T-helper 1 cell (primary cell): ENCODE measurements at places on chromosomes 12 and 14.

- DNase-seq: no peak
Measured at GRCh38 chr12:58969237-58969636, 48.9 kb upstream of the LRIG3 start.

GRCh38 chr12:51373187-51373586 lies 18.0 kb downstream of the GALNT6 start:
- DNase-seq: no peak

GRCh38 chr12:116544656-116545055 lies 14.5 kb upstream of the MAP1LC3B2 start:
- no peak for DNase-seq

DNA sequence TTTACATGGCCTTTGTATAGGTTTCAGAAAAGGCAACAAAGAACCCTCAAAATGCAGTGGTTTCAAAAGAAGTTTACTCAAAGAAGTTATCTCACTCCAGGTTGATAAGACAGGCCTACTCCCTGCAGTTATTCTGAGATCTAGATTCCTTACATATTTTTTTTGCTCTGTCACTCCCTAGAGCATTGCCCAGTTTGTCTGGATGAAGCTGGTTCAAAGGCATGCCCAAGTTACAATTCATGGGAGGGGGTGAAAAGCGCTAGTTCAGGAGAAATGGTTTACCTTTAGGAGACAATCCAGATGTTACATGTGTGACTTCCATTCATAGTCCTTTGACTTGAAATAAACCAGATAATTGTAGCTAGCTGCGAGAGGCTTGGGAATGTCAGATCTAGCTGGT lies 115.0 kb downstream of the TPH2 start:
- no peak for DNase-seq

DNA sequence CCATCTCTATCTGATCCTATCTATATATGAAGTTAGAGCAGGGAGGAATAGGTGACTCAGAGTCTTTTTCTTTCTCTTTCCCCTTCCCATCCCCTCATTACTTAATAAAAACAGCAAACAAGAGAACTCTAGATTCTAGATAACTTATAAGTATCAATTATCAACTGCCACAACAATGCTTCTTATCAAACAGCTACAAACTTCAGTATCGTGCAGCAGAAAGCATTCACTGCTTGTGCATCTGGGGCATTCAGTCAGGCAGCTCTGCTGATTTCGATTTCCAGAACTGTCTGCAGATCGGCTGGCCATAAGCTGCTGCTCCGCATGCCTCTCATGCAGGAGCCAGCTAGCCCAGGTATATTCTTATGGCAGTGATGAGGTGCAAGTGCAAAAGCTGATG lies 19.4 kb downstream of the A2ML1 start:
- DNase-seq: no peak

DNA sequence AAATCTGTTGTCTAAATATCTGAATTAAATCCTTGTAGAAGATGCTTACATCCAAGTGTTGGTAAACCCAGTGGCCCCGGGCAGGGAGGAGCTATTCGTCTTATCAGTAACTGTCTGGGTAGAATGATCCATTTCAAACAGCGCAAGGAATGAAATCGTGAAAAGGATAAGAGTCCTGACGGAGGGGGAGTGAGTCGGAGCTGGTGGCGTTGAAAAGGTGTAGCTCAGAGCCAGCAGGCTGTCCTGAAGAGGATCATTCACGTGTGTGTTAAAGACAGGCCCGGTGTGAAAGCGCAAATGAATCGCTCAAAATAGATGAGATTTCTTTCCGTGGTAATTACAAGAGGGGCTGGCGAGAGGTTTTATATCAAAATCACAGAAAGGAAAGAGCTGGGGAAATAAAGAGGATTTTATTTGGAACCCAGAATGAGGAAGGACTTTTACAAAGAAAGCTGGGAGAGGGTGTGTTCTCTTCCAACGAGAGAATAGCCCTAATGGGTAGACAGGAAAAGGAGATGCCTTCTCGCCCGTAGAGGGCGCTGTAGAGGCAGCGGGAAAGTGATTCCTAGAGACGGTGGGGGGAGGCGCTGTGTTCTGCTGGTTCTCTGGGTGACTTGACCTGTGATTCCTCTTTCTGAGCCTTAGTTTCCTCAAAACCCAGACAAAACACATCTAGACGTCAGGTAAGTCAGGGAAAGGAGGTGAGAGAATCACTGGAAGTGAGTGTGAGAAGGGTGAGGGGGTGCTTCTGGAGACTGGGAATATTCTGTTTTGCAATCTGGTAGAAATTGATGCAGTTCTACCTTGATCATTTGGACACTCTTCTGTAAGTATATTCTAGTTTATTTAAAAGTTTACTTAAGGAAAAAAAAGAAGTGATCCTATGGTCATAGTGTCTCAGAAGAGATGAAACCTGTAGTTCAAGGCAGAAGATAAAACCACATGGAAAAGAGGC lies 39.3 kb downstream of the SRRM4 start:
- peak; percentile 1 for DNase-seq

GRCh38 chr12:121781998-121782979 lies 11.2 kb downstream of the RHOF start:
- DNase-seq: no peak

GRCh38 chr12:71686658-71687025 lies 760 bp downstream of the TMEM19 start:
- DNase-seq: no peak

GRCh38 chr14:53062856-53063255 lies 90.3 kb downstream of the DDHD1 start:
- no peak for DNase-seq

DNA sequence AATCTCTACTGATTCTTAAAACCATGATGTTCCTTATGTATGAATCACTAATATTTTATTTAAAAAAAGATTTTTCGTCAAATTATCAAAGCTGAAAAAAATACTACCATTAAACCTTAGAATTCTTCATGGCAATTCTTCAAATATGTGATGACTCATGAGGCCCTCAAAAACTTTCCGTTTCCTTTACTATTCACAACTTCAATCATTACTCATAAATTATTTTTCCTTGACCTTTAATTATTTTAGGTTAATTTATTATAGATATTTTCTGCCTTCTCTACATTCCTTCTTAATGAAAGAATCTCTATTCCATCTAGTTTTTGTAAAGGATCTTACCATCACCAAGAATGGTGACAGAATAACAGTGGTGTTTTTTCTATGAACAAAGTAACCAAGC lies 162.1 kb upstream of the SOX5 start:
- no peak for DNase-seq

DNA sequence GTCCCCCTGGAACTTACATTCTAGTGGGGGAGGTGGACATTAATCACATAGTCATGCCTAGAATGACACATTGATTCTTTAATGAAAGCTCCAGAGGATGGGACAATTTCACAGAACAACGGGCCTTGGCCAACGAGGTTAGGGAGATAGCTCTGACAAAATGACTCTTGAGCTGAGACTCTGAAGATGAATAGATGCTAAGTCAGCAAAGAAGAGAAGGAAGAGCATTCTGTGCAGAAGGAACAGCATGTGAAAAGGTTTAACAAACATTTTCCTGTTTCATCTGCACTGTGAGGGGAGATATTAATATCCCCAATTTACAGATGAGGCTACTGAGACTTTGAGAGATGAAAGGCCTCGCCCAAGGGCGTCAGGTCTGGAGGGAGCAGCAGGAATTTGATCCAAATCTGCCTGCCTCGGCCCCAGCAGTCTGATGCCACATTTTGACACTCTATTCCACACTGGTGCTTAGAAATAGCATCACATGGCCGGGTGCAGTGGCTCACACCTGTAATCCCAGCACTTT lies 193.6 kb downstream of the RBM19 start:
- no peak for DNase-seq

DNA sequence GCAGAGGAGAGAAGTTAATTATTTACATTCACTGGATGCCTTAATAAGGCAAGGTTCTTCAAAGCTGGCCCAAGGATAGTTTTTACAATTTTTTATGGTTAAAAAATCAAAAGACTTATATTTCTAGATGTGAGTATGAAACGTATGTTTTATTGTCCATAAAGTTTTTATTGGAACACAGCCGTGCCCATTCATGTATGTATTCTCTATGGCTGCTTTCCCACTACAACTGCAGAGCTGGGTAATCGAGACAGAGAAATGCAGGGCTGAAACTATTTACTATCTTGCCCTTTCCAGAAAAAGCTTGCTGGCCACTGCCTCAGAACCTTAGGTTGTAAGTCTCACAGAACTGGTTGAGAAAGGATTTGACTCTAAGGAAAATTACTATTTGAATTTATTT lies 16.4 kb downstream of the JKAMP start:
- DNase-seq: no peak

GRCh38 chr14:52312931-52313355 lies 1.2 kb upstream of the PTGER2 start:
- no peak for DNase-seq

- no peak for DNase-seq
Measured at GRCh38 chr14:24074625-24075484, 3.5 kb downstream of the CPNE6 start.

DNA sequence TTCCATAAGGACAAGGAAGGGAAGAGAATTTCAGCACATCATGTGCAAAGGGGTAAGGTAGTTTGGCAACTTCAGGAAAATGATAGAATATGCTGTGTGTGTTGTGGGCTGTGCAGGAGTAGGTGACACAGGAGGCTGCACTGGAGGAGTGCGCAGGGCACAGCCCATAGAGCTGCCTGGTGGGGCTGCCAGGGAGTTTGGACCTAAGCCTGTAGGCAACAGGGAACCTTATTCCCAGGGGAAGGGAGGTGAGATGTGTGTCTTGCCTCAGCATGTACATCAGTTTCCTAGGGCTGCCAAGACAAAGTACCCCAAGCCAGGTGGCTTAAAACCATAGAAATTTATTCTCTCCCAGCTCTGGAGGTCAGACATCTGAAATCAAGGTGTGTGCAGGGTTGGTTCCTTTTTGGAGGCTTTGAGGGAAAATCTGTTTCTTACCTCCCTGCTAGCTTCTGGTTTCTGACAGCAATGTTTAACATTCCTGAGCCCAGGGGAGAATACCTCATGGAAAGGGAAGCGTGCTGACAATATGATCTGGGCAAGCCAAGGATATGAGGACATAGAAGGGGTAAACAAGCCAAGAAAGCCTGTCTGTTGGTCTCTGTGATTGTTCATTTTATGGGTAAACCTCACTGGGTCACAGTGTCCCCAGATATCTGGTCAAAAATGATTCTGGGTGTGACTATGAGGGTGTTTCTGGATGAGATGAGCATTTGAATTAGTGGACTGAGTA lies 174.0 kb upstream of the NTF3 start:
- no peak for DNase-seq

DNA sequence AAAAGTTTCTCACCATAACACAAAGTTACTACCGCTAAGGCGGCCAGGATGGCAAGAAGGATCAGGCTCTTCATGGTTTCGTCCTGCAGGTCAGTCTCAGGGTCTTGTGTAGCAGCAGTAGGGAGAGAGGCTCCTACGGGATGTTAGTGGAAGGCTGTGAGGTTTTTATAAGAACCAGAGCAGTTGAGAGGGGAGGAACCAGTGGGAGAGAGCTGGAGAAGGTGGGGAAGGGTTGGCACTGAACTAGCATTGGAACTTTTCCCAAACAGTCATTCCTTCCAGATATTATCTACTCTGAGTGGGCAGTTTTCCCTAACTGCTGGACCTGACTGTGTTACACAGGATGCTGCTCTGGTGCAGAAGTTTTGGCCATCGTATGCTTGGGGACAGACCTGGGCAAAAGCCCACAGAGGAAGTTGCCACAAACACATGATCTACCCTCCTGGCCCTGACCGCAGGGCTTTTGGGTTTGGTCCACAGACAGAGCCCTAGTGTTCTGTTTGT lies at the start of gene MGP:
Gene MGP, minus strand, starts transcription at position 137 of the 504 bp plus-strand sequence. Its CDS starts 63 bp downstream, at position 74.
- DNase-seq: no peak

- DNase-seq: peak; percentile 70
Measured at GRCh38 chr12:112988224-112988623, 9.9 kb downstream of the OAS2 start.

DNA sequence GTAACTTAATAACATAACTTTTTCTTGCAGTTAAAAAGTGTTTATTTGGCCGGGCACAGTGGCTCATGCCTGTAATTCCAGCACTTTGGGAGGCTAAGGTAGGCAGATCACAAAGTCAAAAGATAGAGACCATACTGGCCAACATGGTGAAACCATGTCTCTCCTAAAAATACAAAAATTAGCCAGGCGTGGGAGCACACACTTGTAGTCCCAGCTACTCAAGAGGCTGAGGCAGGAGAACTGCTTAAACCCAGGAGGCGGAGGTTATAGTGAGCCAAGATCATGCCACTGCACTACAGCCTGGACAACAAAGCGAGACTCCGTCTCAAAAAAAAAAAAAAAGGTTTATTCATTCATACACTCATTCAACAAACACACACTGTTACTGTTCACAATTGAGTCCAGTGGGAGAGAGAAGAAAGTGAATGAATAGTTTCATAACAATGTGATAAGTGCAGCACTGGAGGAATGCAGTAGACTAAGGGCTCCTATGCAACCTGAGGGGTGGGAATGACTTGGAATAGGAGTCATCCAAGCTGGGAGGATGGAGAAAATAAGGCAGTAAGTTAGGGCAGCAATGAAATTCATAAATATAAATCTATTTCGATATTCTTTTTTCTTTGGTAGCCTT lies 19.8 kb downstream of the DAD1 start:
- no peak for DNase-seq

GRCh38 chr12:96864335-96864734 lies 42.7 kb upstream of the NEDD1 start:
- DNase-seq: no peak

- DNase-seq: no peak
Measured at GRCh38 chr12:92412856-92413255, 267.2 kb upstream of the BTG1 start.

- DNase-seq: no peak
Measured at GRCh38 chr12:117365049-117365616, 3.7 kb upstream of the NOS1 start.

GRCh38 chr14:91103116-91103515 lies 10.8 kb upstream of the DGLUCY start:
- no peak for DNase-seq

DNA sequence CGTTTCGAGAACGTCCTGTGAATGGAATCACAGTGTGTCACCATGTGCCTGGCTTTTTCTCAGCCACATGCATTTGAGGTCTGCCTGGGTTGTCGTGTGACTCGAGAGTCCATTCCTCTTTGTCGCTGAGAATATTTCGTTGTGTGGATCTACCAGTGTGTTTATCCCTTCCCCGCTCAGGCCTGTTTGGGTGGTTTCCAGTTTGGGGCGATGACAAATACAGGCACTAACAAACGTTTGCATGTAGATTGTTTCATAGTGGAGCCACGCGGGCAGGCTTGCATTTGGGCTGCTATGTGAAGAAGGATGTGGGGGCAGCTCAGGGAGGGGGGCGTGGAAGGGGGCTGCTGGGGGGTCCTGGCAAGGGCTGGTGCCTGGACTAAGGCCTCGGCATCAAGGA lies 14.1 kb downstream of the RIN3 start:
- no peak for DNase-seq

- no peak for DNase-seq
Measured at GRCh38 chr12:76247026-76247646, 101.1 kb downstream of the BBS10 start.

GRCh38 chr12:69779928-69780327 lies 41.3 kb downstream of the RAB3IP start:
- DNase-seq: no peak
